Stimulated activated CD4-positive, alpha-beta T cell treated with anti-CD3 and anti-CD28 coated beads, Interleukin-4, amount 100 ng/mL, for 48 hours (primary cell): ENCODE measurements at places on chromosomes 6 and 20.

DNA sequence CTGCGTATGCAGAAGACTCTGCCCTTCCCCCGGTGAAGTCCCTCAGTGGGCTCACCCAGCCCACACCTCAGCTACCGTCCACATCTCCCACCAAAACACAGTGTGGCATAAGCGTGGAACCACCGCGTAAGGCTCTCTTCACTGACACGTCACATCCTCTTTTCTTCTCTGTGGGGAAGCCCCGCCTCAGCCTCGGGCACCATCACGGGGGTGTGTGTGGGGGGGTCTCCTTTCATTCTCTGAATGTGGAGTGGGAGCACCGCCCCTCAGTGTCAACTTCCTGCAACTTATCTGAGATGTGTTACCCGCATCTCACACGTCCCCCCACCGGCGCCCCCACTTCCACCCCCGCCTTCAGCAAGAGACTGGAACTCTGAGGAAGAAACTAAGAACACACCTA lies 388.4 kb upstream of the JARID2 start:
- DNase-seq = peak; percentile 50

GRCh38 chr6:150343434-150343833 lies 25.4 kb upstream of the IYD start:
- no peak for DNase-seq

- no peak for DNase-seq
Measured at GRCh38 chr20:53652090-53652858, 58.6 kb upstream of the ZNF217 start.

- no peak for DNase-seq
Measured at GRCh38 chr6:158766621-158767455, 52.3 kb downstream of the EZR start.

- no peak for DNase-seq
Measured at GRCh38 chr20:53660947-53661381, 67.3 kb upstream of the ZNF217 start.

- no peak for DNase-seq
Measured at GRCh38 chr6:139732451-139732850, 358.0 kb upstream of the CITED2 start.

DNA sequence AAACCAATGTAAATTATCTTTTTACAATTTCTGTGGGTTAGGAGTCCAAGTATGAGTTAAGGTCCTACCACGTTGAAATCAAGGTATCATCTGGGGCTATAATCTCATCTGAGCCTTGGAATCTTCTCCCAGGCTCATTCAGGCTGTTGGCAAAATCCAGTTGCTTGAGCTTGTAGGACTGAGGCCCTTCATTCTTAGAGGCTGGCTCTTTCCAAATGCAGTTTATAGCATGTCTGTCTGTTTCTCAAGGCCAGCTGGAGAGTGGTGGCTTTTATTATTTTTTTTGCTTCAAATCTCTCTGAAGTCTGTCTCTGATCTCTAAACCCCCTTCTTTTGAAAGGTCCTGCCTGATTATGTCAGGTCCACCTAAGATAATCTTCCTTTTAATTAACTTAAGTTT lies 177.2 kb upstream of the ASCC3 start:
- no peak for DNase-seq

GRCh38 chr6:159969204-159969912 lies 476 bp downstream of the IGF2R start:
- DNase-seq = no peak

- DNase-seq = no peak
Measured at GRCh38 chr20:39875492-39876110, 813.4 kb downstream of the MAFB start.

DNA sequence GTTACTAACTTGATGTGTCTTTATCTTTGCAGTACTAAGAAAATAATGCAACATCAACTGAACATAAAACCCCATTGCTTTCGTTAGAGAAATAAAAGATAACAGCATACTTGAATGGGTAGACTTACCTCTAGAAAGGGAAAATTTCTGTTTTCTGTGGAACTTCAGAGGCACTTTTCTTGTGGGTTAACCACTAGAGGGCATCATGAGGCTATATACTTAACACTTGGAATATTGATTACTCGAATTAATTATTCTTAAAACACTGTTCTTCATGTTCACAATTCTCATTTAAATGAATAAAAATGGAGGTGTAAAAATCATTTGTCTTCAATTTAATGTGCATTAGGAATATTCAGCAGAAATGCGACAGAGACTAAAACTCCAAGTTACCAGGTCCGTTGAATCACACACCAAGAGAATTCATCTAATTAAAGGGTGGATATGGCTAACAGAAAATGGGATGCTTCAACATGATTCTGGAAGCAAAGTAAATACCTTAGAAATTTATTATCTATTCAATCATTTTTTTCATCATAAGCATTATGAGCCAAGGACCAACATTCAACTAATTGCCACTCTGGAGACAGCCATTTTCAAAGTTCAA lies 330.8 kb upstream of the PREP start:
- no peak for DNase-seq

DNA sequence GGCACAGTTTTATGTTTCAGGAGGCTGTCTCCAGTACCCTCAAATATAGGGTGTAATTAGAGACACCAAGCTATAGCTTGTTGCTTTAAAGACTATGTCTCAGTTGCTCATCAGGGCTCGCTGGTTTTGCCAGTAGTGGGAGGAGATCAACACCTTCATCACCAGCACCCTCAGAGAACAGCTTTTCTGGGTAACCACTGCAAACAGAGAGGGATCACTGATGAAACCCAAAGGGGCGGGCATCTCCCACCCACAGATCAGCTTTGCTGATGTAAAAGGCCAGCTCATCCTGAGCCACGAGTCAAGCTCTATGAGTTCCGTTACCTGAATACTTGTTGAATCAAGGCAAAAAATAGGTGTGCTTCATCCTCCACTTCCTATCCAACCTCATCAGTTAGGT lies 187.7 kb downstream of the AIG1 start:
- no peak for DNase-seq

DNA sequence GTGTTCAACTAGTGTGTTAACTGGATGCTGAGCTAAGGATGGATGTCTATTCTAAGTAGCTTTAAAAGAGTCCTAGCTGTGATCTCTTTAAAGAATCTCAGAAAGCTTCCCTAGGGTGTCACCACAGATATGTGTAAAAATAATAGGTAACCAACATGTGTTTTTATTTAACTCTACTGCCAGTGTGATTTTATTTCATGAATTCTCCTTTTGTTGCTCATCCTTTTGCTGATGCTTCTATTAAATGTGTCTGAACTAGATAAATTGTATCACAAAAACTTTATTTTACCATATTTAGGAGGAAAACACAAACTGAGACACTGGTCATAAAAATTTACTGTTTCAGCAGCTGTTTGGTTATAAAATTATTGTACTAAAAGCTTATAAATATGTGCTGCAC lies 809.4 kb upstream of the CITED2 start:
- no peak for DNase-seq

GRCh38 chr6:64347411-64347810 lies 711.8 kb downstream of the PHF3 start:
- no peak for DNase-seq

DNA sequence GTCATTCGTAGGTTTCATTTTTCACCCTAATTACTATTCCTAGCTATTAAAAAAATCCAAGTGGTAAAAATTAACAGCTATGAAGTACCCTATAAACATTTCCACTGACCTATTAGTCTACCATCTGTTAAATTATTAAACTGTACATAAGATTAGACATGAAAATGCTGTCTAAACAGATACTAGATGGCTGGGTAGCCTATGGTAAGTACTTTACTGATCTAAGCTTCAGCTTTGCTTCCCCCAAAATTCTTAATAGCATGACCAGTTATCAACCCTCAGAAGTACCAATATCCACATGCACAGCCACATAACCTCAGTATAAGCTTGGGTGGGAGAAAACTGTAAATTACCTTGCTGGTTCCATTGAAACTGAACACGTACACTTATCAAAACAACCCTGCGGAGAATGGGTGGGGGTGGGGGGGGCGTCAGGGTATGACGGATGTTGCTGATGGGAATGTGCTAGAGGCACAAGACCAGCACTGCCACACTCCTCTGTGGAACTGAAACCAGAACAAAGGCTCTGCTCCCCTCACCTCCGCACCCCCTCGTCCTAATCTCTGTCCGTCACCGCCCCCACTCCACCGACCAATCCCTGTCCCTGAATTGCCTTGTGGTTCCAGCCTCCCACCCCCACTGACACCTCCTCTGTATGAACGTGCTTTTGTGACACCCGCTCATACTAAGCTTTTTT lies 45.3 kb downstream of the B4GALT5 start:
- DNase-seq = peak; percentile 60

GRCh38 chr20:7361321-7361720 lies 578.9 kb downstream of the HAO1 start:
- no peak for DNase-seq

- no peak for DNase-seq
Measured at GRCh38 chr6:106490030-106490429, 129.5 kb downstream of the CRYBG1 start.

- no peak for DNase-seq
Measured at GRCh38 chr6:53608396-53608795, 57.2 kb downstream of the KLHL31 start.
